ENCODE measurements at places on chromosomes 12 and 14. TPM values are rescaled to one million over a fixed set of nuclear protein-coding genes. Genes with fewer than 3 reads are reported as not detected.

CLEC1B gene
- total RNA-seq, result not detected

GLT1D1 gene
- 1.0 TPM for total RNA-seq

KRT71 gene
- total RNA-seq, result not detected

ST8SIA1 gene
- total RNA-seq, result 0.32 TPM

ESPL1 gene
- 79.7 TPM for total RNA-seq

FAM186B gene
- not detected for total RNA-seq
